ENCODE measurements at places on chromosomes 11 and 22. TPM values are rescaled to one million over a fixed set of nuclear protein-coding genes. Genes with fewer than 3 reads are reported as not detected.

Gene EEF1G
- 1,989 TPM for total RNA-seq

Gene OSBP
- 37.2 TPM for total RNA-seq

Gene SLC17A6
- not detected for total RNA-seq

Gene MUC5AC
- not detected for total RNA-seq

Gene OR4A16
- not detected for total RNA-seq

Gene OR10S1
- not detected for total RNA-seq

Gene C11orf42
- total RNA-seq = not detected

Gene DEUP1
- not detected for total RNA-seq

Gene HTR3B
- total RNA-seq = not detected

Gene TRIM44
- 30.0 TPM for total RNA-seq

Gene F2
- not detected for total RNA-seq

Gene MAJIN
- 0.21 TPM for total RNA-seq

Gene CBLIF
- not detected for total RNA-seq

Gene SERPING1
- 0.43 TPM for total RNA-seq

Gene TMPRSS4
- not detected for total RNA-seq

Gene ACRV1
- not detected for total RNA-seq

Gene CNTF
- 1.3 TPM for total RNA-seq

Gene ABTB2
- 1.9 TPM for total RNA-seq

Gene CDHR5
- not detected for total RNA-seq

Gene PHF21B
- not detected for total RNA-seq

Gene MLC1
- total RNA-seq = not detected

Gene CELSR1
- total RNA-seq = 0.24 TPM

Gene VSIG10L2
- not detected for total RNA-seq

Gene MS4A6E
- not detected for total RNA-seq

Gene BDNF
- not detected for total RNA-seq

Gene POTEH
- total RNA-seq = not detected

Gene SNX19
- 26.0 TPM for total RNA-seq

Gene TIMM10
- total RNA-seq = 131 TPM

Gene CCDC116
- 0.31 TPM for total RNA-seq

Gene MS4A3
- not detected for total RNA-seq

Gene HTR3A
- not detected for total RNA-seq

Gene NRIP3
- 2.9 TPM for total RNA-seq

Gene DENND6B
- 3.5 TPM for total RNA-seq

Gene IGF2
- total RNA-seq = 26.5 TPM

Measured in activated CD4-positive, alpha-beta memory T cell treated with anti-CD3 and anti-CD28 coated beads for 36 hours (primary cell).